AG20443 (cell line): ENCODE measurements at places on chromosomes 12 and 14.
A peak's percentile ranks its signal among the peaks of the same experiment; 100 is the strongest.

DNA sequence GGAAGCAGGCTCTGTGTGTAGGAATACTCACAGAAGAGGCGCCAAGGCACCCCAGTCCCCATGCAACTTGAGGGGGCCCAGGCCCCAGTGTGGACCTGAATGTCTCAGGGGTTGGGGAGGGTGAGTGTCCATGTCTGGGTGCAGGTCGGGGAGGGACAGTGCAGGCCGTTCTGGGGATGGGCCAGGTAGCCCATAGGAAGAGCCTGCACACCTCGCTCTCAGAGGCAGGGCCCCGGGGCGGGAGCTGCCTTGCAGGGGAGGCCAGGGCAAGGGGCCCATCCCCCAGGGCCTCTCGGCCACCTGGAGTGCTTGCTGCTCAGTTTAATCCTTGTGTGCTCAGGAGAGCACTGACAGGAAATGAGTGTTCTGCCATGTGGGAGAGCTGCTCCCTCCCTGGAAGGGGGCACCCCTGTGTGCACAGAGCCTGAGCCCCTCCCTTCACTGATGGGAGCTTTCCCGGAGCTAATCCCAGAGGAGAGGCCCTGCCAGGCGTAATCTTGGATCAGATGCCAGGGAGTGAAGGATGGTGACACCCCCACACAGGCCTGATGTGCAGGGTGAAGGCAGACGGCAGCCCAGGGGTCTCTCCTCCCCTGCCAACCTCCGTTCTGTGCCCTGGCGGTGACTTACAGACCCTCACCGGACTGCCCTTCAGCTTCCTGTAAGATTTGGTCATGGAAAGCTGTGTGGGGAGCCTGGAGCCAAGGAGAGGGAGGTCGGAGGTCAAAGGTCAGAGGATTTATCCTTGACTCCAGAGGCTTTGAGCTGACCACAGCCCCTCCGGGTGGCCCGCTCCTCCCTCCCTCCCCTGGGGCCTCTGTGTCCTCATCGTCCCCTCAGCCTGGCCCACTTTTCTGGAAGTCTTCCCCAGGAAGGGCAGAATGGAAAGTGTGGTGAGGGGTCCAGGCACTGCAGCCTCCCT, 24.4 kb upstream of the FBRSL1 start:
- no peak for DNase-seq

DNA sequence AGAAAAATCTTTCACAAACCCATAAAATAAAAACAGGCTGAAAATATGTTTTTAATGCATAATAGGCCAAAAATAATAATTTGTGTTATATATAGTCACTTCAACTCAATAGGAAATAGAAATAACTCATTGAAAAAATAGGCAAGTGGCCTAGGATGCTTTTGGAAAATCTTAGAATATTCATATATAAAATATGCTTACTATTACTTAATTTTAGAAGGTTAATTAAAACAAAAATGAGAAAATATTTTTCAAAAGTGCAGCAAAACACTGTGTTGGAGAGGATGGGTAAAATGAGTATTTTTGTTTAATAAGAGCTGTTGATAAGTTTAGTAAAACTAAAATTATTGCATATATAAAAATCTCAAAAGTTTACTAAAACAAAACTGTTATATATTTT, 308.0 kb upstream of the ATXN7L3B start:
- no peak for DNase-seq

DNA sequence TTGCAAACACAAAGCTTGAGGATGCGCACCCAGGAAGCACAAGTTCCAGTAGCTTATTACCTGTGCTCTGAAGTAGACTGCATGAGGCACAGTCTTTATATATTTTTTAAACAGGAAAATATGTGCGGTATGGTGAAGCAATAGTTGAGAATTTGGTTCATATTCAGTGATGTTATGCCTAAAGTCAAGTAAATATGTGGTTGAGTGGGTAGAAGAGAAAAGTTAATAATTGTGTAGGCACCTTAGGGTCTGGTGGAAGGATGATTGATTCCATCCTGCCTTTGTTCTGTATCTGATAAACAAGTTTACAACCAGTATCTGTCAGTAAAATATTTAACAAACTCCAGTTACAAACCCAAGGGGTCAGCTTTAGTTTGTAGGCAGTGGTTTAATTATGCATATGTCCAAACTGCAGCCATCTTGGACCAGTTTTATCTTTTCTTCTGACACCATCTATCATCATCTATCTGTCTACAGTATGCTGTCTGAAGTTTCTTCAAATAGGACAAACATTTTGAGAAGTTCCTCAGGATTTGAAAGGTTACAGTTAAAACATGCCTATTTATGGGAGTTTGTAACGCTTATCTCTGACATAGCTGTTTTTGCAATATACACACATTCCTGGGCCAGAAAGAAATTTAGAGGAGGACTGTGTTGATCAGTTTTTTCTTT, 10.8 kb downstream of the SINHCAF start:
- DNase-seq = no peak

DNA sequence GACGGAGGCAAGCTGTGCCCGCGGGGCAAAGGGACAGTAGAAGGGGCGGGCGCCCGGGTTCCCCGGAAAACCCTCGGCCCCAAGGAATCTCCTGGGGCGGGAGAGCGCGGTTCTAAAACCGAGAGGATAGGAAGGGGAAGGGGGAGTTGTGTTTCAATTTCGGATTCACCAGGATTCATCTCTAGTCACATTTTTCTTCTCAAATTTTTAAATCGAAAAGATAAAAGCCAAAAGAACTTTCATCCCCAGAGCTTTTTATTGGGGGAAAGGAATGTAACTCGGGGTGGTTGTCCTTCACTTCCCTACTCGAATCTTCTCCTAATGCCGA, 1.4 kb downstream of the BMP4 start:
- DNase-seq = no peak

DNA sequence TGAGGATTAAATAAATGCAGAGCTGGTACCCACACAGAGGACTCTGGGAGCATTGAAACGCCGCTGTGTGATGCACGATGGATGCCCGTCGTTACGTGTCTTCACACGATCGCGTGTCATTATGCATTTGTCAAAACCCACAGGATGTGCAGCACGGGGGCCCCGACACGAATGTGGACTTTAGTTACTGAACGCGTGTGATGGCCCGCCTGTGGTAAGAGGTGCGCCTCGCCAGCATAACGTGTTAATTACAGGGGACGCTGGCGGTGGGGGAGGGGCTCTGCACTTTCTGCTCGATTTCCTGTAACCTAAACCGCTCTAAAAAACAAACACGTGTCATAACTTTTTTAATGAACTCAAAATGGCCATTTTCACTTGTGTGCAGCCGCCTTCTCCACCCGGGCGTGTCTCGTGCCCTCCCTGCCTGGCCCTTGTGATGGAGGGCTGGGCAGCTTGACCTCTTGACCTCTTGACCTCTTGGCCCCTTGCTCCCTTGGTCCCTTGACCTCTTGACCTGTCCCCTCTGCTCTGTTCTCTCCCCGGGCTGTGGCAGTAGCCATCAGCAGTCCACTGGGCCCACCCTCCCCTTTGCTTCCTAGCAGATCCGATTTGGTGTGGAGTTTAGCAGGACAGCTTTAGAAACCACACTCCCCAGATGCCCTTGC, 33.7 kb upstream of the GALNT9 start:
- no peak for DNase-seq

- no peak for DNase-seq
Measured at GRCh38 chr14:74405663-74406062, 20.3 kb downstream of the SYNDIG1L start.

DNA sequence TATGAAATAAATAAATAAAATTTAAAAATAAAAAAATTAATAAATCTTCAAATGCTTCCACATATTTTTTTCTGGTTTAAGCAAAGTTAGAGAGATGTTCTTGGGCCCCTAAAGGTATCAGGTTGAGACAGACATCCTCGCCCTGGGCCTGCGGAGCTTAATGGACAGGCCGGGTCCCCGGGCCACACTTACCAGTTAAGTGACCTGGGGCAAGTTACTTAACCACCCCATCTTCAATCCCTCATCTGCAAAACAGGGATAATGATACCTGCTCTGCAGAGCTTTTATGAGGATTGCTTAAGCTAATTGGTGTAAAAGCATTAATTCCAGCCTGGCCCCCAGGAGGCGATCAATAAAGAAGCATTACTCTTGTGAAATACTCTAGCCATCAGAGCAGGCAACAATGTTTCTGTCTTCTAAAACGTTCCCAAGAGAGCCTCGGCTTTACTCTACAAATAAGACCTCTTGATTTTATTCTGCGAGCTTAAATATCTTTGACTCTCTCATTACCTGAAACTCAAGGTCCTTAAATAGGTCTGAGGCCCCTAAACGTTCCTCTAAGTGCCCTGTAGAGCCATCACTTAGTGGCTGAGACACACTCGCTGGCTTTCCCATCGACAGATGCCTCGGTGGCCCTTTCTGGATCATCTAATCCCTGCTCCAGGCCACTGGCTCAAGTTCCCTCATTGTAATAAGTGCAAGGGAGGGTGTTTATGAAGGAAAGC, 81.1 kb upstream of the DIO3 start:
- no peak for DNase-seq

DNA sequence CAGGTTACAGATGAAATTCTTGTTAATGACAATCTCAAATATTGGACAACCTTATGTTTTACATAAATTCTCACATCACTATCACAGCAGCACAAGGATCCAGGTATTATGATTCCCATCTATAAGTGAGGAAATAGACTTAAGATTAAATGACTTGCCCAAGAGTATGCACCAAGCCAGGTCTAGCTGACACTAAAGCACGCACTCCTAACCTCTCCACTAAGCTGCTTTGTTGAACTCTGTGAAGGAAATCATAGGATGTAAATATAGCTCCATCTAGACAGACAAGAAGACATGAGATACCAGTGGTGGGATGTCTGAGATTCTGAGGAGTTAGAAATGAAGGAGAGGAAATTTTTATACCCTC, 87.9 kb downstream of the PHLDA1 start:
- no peak for DNase-seq

DNA sequence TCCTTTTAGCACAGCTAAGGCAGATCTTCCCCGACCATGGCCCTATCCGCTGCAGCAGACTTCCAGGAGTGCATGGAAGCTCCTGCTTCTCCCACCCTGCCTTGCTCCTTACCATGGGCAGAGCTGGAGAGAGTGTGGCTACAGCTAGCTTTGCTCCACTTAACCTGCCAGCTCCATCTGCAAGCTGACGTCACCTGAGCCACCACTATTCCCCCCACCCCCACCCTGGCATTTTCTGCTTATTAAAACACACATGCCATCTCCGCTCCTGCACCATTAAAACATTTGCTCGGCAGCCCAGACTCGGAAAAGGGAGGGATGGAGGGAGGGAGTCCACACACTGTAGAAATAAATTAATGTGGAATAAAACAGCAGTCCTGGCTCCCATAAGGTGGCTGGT, 67.8 kb downstream of the TUNAR start:
- no peak for DNase-seq

DNA sequence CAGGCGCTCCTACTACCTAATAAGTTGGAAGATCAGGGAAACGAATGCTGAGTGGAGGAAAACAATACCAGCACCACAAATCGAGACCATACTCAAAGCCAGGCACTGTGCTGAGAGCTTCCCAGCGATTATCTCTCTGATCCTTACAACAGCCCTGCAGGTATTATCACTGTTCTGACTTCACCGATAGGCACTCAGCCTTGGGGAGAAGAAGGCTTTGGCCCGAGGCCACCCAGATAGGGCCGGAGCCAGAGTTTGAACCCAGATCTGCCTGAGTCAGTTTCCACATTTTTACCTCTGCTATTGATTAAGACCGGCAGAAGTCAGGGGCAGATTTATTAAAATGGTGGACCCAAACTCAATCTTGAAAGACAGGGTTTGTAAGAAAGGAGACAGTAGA, 4.9 kb downstream of the SVOP start:
- no peak for DNase-seq

GRCh38 chr12:73185403-73185802, 913.2 kb downstream of the TRHDE start:
- no peak for DNase-seq

DNA sequence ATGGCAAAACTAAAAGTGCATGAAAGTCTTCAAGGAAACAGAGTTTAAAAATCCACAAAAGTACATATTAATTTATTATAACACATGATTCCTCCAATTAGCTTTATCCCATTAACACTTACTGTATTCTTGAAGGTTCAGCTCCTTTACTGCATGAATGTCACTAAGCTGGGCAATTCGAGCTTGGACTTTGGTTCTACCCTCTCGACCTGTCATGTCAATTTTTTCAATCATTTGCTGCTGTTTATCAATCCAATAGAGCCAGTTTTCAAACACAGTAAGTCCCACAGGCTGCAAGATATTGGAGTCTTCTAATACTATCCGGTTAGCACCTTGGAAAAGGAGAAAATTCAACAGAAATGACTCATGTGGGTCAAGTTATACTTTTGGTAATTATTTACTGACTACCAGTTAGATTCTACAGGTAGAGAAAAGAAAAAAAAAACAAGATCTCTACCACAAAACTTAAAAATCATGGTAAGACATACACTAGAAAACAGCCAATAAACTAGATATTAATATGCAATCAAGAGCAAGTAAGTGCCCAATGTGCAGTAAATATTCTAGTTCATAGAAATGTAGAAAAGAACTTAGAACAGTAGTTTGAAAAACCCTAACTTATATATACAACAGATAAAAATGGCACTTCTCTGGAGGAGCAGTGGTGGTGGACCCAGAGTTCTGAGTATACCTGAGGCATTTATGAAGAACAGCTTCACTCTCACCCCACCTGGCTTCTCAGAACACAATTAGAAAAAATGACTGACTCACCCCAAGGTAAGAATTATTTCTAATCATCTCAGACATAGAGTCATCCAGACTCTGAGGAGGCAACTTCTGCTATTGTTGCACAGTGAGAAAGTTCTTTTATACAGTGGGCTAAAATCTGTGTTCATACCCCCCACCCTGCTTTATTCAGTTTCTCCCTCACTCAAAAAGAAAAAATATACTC, 67.7 kb downstream of the BCL2L14 start:
- no peak for DNase-seq

DNA sequence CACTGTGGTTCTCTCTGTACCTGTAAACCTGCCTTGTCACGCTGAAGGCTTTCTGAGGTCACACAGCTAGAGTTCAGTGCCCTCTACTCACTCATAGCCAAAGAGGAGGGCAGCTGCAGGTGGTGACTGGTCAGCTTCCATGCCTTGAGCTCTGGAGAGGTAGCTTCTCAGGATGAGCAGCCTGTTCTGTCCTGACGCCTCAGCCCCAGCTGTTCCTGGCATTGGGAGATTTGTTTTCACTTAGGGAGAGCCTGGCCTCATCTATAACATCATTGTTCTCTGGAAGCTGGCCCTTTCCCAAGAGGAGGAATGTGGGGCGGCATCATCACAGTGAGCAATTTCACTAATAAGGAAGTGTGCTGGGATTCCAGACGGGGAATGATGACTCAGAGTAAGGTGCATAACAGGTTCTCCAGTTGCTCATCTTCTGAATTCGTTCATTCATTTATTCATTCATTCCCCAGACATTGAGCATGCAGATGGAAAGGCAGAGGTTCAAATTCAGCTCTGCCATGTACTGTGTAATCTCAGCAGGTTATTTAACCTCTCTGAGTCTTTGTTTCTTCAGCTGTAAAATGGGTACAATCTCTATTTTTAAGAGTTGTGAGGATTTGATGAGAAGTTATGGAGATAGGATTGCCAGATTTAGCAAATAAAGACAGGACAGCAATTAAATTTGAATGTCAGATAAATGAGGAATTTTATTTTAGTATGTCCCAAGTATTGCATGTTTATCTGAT, 255.8 kb upstream of the CRY1 start:
- peak; percentile 58 for DNase-seq
